ENCODE measurements at places on chromosomes 2 and 18.

GRCh38 chr2:102344397-102344796, 11.2 kb upstream of the IL18R1 start:
- no peak for DNase-seq

DNA sequence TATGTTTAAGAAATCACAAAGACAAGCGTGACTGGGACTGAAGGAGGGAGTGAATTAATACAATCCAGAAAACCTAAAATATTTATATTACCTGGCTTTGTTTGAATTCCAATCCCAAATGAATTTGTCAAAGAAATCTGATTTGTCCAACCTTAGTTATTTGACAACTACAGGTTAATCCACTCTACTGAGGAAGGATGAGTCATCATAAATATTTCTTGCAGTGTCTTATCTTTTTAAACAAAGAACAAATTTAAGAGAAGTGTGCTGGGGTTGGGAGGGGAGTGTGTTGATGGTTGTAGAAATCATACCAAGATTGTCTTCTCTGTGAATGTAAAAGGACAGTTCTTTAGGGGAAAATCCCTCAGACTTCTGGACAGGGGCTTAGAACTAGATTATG, 1106.3 kb upstream of the SLC39A10 start:
- no peak for DNase-seq

DNA sequence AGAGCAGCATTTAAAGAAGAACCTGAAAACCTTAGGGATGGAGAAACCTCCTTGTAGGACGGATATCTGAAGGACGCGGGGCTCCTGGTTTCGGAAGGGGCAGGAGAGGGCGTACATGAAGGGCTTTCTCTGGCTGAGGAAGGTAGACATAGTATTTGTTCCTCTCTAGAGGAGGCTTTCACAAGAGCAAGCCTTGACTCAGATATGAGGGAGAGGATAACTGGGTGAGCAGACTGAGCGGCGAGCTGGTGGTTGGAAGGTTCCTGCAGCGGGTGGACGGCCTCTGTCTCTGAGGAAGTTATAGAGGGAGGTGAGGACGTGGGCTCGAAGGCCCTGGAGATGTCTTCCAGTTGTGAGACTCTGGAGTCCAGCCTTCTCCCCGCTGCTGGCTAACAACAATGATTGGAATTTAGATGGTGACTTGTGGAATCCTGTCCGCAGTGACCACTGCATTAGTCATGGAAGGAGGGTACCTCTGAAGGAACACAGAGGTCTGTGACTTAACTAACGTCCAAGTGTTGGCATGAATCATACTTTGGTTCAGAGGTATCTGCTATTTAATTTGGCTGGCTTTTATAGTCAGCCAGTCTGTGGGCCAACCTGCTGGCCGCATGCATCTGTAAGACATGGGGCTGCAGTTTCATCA, 80.9 kb downstream of the ASAP2 start:
- no peak for DNase-seq

GRCh38 chr2:27033253-27033852, 588 bp downstream of the TMEM214 start:
- DNase-seq = peak; percentile 15

- no peak for DNase-seq
These were observed 126.6 kb downstream of the LRATD1 start for GRCh38 chr2:14759082-14759481.

- DNase-seq = no peak
These were observed 111.0 kb upstream of the MAP4K3 start for GRCh38 chr2:39547811-39548719.

DNA sequence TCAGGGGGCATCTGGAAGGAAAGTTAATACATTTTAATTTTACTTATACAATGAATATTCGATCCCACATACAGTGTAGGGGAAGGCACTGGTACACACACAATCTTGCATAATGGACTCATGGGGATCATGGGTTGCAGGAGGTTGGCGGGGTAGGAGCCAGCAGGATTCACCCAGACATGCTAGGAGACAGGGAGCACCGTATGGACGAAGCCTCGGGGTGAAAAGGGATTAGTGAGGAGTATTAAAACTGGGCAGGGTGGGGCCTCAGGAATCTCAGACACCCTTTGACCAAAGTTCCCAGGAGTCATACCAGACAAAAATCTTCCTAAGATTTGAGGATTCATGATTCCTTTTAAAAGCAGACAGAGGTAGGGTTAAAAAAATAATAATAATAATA, 140.8 kb downstream of the BCL11A start:
- DNase-seq = no peak

- no peak for DNase-seq
These were observed 49.8 kb downstream of the REV1 start for GRCh38 chr2:99439971-99440505.

DNA sequence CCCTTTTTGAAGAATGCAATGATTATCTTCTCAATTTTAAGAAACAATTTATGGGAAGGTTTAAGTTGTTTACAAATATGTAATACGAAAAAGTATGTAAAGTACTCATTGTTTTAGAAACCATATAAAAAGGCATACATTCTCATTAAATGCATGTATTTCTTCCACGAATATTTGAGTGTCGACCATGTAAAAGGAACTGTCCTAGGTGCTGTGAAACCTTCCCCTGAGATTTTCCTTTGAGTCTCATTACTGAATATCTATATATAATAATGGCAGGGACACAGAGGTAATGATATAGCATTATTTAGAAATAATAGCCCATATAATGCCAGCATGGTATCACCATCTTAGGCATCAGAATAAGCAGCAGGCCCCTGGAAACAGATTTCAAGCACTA, 239.3 kb downstream of the ERBB4 start:
- DNase-seq = no peak

DNA sequence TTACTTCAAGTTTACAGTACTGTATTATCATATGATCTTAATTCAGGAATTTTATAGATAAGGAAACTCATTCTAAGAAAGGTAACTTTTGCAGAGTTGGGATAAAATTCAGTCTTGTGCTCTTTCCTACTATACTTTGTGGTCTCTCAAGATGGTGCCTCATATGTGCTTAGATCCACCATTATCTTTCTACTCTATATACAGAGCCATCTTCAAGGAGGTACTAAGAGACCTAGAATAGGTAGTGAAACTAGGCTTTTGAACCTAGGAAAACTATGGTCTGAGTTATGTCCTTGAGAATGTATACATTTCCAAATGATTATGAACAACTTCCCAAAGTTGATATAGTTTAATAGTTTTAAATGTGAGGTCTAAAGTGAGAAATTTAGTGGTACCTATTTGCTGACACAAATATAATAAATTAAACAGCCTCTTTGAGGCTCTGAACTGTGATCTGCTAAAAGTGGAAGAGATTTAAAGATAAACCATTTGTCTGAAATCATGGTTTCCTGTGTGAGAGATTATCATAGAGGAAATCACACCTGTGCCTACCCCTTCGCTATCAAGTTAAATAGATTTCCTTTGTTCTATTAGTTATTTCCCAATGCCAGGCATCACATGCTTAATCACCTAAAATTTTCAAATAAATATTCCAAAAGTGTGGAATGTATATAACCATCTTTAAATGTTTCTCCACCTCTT, 27.2 kb downstream of the ACAA2 start:
- DNase-seq = no peak

- no peak for DNase-seq
These were observed 82.1 kb downstream of the ACTR2 start for GRCh38 chr2:65309699-65310098.

DNA sequence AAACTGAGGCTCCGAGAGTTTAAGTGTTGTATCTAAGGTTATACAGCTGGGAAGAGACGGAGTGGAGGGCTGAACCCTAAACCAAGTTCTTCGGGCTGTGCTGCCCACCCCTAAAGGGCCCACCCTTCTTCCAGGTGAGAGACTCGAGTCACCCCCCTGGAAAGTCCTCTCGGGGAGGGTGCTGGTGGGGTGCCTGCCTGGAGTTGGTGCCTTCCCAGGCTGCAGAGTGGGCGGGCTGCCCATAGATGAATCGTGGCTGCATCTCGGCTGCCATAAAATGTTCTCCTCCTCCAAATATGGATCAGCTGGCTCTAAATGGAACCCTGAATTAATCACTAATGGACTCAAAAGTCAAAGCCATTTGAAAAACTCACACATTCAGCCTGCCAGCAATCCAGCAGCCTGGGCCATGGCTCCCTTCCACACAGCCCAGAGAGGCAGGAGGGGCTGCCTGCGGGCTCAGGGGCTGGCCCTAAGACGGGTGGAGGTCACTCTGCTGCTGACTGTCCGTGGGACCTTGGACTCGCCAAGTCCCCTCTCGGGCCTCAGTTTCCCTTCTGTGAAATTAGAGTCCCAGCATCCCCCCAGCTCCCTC, 7.7 kb downstream of the CIB4 start:
- DNase-seq = no peak

DNA sequence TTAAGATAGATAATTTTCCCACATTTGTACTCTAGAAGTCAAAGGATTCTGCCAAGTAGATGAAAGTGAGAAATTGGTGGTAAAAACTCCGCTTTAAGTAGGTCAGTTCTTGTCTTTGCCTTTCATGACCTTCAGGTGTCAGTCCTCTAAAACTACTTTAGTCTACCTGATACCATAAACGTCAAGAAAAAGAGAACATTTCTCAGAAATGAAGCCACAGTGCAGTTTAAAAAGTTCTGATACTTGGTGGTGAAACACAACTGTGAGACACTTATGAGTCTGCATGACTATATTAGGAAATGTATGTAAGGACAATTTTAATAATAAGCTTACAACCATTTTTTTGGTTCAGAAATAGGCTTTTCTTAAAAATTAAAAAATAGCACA, 583.3 kb downstream of the SATB2 start:
- DNase-seq = no peak

DNA sequence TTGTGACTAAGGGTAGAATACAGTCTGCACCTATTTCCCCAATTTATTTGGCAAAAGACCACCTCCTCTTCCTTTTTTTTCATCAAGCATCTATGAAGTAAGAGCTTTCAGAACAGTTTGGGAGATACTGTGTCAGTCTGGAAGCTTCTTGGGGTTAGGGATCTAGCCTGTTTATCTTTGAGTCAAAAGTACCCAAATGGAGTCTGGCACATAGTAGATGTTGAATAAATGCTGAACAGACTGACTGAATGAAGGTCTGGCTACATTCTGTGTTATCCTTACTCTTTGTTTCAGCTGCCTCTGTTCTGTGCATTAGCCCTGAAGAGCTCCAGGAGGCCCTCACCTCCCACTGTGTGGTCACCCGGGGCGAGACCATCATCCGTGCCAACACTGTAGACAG, 223.2 kb downstream of the MYO3B start:
- DNase-seq = no peak

DNA sequence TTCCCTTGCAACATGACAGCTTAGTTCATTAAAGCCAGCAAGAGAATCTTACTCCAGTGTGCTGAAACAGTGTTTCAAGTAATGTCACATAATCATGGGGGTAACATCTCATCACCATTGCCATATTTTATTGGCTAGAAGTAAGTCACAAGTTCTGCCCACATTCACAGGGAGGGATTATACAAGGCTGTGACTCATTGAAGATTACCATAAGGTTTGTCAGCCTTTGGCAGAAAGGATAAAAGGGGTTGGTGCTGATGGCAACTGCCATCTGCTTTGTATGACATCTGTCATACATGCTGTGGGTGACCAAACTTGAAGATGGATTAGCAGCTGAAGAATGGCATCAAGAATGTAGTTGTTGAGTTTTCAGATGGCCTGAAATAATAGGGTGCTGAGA, 61.2 kb downstream of the KCNE4 start:
- DNase-seq = no peak

DNA sequence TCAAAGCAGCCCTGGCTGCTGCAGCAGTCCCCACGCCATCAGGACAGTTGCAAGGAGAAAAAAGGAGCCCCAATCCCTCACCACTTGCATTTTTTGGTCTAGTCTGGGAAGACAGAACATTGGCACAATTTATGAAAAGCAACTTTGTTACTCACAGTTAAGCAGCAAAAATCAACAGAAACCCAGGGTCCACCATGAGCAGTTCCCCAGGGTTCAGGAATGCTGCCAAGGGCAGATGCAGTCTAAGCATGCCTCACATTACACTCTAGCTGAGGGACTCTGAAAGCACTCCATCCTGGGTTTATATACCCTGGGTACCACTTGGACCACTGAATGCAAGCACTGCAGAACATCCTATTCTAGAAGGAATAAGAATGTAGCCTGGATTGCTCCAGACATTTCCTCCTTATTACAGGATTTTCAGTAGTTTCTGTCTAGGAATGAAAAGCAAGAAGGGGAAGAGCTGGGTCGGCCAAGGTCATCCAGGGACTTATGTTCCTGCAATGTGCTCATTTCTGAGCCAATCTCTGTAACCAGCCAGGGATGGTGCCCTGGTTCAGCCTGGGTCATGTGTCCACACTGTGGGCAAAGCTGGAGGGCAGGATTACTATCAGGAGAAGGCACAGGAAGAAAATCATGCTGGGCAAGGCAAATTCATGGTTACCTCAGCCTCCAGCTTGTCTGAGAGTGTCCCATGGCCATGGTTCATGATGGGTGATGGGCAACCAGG, 19.5 kb upstream of the TMEM163 start:
- DNase-seq = no peak

DNA sequence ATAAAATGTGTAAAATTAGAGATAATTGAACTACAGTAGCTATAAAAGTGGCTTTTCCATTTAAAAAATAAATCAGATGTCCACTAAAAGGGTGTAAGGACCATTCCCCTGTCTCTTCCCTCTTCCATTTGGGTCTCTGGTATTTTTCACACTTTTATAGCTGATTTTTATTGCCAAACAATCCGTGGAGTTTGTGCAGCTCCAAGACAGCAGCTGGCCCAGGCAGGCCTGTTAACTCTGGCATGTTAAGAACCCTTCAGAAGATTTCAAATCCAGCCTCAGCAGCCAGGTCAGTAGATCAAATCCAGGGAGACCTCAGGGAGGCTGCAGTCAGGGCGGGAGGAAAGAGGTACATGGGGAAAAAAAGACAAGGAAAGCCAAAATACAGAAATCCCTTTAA, 827.1 kb upstream of the FANCL start:
- no peak for DNase-seq

GRCh38 chr2:128772671-128773070, 454.0 kb upstream of the HS6ST1 start:
- no peak for DNase-seq

GRCh38 chr2:79016342-79016741, 9.2 kb upstream of the REG3G start:
- no peak for DNase-seq

DNA sequence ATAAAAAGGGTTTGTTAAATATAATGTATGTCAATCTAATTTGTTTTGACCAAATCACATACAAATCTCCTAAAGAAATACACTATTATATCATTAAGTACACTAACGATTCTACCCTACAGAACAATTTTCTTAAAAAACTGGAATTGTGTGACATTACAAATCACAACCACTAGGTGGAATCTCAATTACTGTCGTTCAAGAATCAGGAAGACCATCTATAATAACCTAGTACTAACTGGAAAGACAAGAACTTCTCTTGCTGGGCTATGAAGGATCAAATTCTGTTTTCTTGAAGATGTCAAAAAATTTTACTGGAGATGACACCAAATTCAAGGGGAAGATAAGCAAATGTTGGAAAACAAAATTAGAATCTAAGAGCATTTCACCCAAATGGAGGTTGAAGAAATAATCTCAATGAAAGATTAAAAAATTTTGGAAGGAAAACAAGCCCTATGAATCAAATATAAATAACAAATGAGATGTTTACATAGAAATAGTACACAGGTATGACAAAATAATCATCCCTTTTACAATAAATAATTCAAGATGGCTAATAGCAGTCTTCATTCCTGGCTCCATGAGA, 110.9 kb downstream of the STK39 start:
- DNase-seq = peak; percentile 44

- peak; percentile 96 for DNase-seq
These were observed 455 bp upstream of the DLX1 start for GRCh38 chr2:172084645-172085459.

- peak; percentile 58 for DNase-seq
These were observed 453 bp upstream of the ANTXR1 start for GRCh38 chr2:69012310-69013141.

GRCh38 chr2:43217228-43218154, 8.9 kb downstream of the ZFP36L2 start:
- DNase-seq = peak; percentile 68
